Lung microvascular endothelial cell (primary cell): ENCODE measurements at places on chromosomes 5 and 9. TPM values are rescaled to one million over a fixed set of nuclear protein-coding genes. Genes with fewer than 3 reads are reported as not detected.
A peak's percentile ranks its signal among the peaks of the same experiment; 100 is the strongest.

DNA sequence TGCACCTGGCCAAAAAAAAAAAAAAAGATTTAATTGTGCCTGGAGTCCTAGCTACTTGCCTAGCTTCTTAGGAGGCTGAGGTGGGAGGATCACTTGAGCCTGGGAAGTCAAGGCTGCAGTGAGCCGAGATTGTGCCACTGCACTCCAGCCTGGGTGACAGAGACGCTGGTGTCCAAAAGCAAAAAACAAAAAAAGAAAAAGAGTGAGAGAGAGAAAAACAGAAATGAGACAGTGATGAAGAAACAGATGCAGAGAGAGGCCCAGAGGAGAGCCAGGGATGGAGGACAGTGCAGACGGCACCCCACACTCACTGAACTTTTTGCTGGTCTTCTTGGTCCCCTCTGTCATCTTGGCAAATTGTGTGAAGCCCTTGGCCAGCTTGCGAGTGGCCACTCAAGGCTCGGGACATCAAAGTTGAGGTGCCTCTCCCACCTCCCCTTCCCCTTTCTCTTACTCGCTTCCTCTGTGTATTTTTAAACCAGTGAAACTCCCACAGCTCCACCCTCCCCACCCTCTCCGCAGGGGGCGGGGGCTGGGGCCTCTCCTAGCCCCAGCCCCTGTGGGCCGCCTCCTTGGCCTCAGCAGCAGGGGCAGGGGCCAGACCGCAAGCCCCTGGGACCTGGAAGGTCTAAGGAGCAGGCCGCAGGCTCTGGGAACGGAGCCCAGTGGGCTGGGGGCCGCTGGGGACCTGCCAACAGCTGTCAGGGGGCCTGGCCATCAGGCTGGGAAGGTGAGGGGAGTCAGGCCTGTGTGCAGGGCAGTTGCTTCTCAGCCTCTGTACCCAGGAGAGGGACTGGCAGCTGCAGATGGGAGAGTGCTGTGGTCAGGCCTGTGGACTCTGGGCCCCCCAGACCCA, at the start of gene SH2D3C:
Gene SH2D3C (minus strand): TSS at position 387 of the 856 bp plus-strand sequence. CDS start 39 bp downstream, at position 348.
- DNase-seq: no peak

GRCh38 chr5:54610197-54610944, 92.8 kb downstream of the SNX18 start:
- peak; percentile 67 for DNase-seq

The OR2S2 gene
- total RNA-seq: not detected in 2 replicates

GRCh38 chr9:1718836-1719235, 296.3 kb upstream of the SMARCA2 start:
- DNase-seq: no peak

The CARD6 gene
- total RNA-seq: 27.0 and 50.6 TPM in 2 replicates

The LAMC3 gene
- total RNA-seq: 0.65 and 2.6 TPM in 2 replicates
